Mammary epithelial cell (primary cell): ENCODE measurements at places on chromosomes 12 and 14. TPM values are rescaled to one million over a fixed set of nuclear protein-coding genes. Genes with fewer than 3 reads are reported as not detected.

TXNDC16 gene
- 2.0 TPM for polyA plus RNA-seq

CEBPE gene
- polyA plus RNA-seq: not detected

GRCh38 chr14:36660736-36661505 lies 739 bp upstream of the PAX9 start:
- DNase-seq: no peak

GRCh38 chr14:101791919-101792572 lies 30.5 kb downstream of the PPP2R5C start:
- DNase-seq: peak; percentile 69

- DNase-seq: no peak
Measured at GRCh38 chr14:24801024-24801423, 167.0 kb upstream of the GZMB start.

GRCh38 chr14:25759920-25760655 lies 710.1 kb upstream of the STXBP6 start:
- DNase-seq: no peak

- no peak for DNase-seq
Measured at GRCh38 chr12:66624806-66625205, 54.1 kb downstream of the GRIP1 start.

- DNase-seq: peak; percentile 35
Measured at GRCh38 chr14:100439781-100440180, 116.6 kb downstream of the SLC25A47 start.

GRCh38 chr14:64605926-64606685 lies 56.3 kb downstream of the PPP1R36 start:
- peak; percentile 31 for DNase-seq

DNA sequence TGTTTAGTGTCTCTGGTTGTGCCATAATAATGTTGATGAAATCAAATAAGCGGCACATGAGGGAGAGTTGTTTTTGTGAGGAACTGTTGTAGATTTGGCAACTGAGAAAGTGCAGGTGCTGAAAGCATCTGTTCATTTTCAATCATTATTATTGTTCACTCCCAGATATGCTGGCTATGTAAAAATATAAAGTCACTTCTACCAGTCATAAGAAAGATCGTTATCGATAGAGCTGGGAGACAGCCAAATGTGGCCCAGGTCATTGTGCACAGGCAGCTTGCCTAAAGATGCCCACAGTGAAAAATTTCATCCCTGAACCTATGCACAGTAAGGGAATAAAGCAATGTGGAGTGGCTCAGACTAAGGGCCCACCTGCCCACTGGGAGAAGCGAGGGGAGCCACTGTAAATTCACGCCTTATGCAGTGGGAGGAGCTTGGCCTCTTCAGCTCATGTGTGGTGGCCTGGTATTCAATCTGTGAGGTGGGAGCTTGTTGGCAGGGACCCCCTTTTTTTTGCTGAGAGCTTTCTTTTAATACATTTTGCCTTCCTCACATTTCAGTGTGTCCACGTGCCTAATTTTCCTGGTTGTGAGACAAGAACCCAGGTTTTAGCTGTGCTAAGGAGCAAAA lies 1490.8 kb upstream of the TMEM132C start:
- DNase-seq: no peak

GRCh38 chr12:78388461-78388860 lies 476.1 kb upstream of the SYT1 start:
- DNase-seq: no peak
